Stimulated activated CD4-positive, alpha-beta T cell treated with anti-CD3 and anti-CD28 coated beads, Interleukin-1b, Interleukin-23, amount 100 ng/mL, for 4 hours (primary cell): ENCODE measurements at places on chromosomes 6 and 20.

DNA sequence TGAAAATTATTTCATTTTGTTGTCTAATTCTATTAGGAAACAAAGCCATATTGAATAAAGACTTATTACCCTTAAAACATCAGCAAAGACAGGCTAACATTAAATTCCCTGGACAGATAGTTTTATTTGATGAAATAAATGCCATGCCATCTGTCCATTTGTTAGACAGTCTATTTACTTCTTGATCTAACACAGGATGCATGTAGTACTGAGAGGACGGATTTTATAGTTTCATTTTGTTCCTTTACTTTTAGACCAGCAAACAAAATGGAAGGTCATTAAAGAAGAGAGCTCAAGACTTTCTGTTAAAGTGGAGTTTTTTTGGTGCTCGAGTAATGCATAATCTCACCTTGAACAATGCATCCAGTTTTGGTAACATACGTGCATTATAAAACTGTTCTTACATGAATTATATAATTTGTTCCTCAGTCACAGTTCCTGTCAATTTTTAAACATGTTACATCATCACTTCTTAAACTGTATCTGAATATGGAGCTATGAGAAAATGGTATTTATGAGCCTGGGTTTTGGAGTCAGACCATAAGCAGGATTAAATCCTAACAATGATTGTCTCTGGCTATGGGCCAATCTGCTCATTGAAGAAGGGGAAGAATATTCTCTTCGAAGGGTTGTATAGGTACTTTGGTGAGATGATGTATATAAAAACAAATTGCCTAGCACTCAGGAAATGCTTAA, 46.0 kb downstream of the RFX6 start:
- no peak for DNase-seq

DNA sequence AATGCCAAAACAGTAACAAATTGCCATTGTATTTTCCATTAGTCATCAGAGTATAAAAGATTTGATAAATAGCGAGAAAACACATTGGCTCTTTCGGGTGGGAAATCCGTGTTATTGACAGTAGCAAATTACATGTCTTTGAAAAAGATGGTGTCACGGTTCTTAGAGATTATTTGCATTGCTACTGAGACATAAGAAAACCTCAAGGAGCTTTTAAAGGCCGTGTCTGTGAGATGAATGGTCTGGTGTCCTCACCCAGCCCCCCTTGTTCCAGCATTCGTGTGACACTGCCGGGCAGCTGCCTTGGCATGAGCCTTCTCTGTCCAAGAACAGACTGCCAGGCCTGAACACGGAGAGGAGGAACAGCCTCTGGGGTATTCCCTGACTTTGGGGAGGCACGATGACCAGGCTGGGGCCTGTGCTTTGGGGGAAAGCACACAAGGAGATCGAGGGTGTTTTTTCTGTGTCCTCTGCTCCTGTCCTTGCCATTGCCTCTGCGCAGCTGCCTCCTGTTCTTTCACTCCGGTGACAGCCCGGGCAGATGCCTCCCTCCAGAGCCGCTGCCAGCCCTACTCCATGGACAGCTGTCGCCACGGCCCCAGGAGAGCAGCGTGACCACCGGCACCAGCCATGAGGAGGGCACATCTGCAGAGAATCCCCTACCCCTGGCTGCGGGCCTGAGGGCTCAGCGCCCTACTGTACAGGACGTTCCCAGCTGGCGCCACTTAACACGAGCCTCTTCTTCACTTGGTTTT, 167.7 kb upstream of the CDYL start:
- no peak for DNase-seq

DNA sequence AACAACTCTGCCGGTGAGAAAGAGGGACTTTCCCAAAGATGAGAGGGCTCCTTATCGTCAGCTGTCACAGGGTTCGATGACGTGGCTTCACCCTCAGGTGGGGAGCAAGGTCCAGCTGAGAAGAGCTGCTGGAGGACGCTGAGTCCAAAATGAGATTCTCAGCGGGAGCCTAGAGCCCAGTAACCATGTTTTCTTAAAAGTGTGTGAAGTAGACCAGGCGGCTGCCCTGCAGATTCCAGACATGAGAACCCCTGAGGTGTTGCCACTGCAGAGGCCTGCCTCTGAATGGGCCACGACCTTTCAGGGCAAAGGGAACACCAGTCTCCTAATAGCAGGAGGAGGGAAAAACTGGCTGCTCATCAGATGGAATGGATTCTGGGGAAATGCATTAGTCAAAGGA, 375.1 kb downstream of the BTBD9 start:
- no peak for DNase-seq

DNA sequence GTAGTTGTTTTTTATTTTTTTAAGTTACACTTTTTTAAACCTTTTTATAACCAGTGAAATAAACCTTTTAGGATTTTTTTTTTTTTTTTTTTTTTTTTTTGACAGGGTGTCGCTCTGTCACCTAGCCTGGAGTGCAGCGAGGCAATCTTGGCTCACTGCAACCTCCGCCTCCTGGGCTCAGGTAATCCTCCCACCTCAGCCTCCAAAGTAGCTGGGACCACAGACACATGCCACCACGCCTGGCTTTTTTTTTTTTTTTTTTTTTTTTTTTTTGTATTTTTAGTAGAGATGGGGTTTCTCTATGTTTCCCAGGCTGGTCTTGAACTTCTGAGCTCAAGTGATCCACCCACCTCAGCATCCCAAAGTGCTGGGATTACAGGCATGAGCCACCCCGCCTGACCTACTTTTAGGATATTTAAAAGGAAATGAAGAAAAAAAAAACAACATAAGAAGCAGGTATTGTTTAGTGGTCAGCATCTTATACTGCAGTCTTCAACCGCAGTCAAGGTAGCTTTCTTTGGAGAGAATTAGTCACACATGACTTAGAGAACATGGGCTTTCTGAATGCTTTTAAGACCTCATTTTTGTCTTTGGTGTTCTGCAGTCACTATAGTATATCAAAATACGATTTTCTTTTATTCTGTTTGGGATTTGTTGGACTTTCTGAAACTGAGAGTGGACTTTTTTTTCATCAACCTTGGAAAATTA, 1.6 kb downstream of the POLR1H start:
- DNase-seq: no peak

GRCh38 chr20:19566226-19566945, 191.7 kb upstream of the RIN2 start:
- no peak for DNase-seq

DNA sequence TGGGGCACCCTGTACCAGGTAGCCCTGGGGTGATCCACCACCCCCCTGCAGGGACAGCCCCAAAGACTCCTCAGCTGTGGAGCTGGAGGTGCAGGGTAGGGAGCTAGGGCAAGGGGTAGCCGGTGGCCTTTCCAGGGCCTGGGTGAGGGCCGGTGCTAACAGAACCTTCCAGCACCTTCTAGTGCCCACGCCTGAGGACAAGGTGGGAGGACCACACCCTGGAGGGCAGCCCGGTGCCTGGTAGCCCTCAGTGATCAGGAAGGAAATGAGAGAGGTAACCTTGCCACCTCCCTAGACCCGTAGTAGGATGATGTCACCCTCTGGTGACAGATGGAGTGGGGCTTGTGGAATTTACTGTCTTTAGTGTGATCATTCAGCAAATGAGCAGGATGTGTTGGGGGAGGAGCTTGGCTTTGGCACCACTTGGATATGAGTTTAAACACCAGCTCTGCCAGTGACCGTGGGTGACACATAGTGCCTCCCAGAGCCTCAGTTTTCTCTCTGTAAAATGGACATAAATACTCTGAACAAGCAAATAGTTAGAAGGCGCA, 187.7 kb downstream of the NFATC2 start:
- DNase-seq: no peak

DNA sequence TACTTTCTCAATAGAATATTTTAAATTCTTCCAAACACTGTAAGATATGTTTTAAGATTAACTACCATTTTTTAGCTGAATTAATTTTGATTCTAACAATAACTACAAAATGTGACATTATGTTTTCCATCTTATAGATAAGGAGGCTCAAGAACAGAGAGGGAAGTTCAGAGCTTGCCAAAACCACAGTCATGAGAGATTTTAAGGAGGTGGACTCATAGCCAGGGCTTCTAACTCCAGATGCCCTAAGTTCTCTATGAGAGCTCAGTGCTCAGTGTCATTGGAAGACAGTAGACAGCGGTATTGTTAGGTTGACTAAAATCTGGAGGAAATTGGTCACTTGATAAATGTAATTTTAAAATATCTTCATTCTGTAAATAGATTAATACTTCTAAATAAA, 144.2 kb downstream of the PACRG start:
- DNase-seq: no peak

DNA sequence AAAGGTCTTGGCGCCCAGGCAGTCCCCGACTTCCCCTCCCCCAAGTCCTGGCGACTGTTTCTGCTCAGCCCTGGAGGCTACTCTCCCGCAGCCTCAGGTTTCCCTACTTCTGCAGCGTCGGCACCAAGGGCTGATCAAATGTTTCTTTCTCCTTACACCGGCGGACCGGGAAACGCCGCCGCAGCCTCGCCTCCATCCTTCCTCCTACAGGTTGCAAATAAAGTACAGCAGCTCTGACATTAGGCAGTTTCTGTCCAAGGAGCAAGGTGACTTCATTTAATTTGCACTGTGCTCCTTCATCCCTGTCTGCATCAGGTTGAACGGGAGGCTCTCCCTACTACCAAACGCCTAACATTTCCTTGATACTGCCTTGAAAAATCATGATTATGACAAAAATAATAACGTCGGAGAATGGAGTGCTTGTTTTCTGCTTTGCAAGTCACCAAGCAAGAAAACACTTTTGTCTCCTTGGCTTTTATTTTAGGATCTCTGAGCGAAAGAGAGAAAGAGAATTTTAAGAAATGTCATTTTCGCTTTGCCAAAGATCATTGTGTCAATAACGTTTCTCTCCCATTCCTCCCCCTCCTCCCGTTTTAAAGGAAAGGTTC, 1.0 kb downstream of the CLIC5 start:
- DNase-seq: no peak
